Fibroblast of lung (primary cell): ENCODE measurements at places on chromosomes 5 and 9. TPM values are rescaled to one million over a fixed set of nuclear protein-coding genes. Genes with fewer than 3 reads are reported as not detected.
A peak's percentile ranks its signal among the peaks of the same experiment; 100 is the strongest.

- no peak for DNase-seq
Measured at GRCh38 chr5:79785983-79786382, 96.3 kb downstream of the CMYA5 start.

DNA sequence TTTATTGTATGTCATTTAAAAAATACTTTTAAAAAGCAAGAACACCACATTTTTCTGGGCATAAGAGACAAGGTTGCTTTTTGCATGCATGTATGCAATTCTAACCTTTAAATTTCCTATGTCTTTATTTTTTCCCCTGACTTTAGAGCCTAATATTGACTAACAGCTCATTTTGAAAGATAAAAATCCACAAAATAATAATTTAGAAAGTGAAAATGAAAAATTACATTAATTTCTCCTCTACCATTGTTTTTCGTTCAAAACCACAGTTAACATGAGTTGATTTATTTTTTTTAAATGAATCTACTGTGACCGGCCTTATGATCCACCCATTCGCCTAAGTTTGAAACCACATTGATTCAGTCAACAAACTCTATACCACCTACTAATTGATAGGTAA is 137.5 kb upstream of the CDKN2B start:
- no peak for DNase-seq

DNA sequence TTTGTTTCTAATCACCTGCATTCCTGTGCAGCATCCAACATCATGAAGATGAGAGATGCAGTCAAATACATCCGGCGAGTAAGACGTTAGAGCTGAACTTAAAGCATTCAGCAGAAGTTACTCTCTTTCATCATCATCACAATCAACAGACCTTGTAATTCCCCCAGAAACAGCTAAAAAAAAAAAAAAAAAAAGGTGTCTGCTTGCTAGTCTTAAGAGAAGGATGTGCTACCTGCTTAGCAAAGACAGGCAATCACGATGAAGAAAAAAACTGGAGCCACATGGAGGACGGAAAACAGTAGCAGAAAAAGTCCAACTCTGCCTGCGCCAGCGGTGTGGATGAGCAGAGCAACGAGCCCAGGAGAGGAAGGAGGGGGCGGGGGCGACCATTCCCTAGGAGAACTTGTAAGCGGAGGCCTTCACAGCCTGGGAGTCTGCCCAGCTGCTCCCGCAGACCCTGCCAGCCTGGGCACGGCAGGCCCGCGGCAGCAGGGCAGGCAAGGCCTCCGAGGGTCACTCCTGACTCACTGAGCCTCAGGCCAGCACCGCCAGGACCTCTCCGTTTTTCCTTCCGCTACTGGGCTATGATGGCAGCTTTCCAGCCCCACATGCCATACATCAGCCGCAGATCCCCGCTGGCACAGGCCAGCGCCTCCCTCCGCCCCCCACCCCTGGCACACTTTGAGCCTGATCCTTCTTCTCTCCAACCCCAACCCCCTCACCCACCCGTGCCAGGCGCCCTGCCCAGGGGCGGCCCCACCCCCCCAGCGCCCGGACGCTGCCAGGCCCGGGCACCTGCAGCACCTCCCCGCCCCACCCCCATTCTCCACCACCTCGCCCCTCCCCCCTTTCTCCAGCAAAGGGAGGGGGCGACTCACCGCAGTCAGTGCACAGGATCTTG is 1.4 kb downstream of the NRG2 start:
- DNase-seq, result peak; percentile 50

- DNase-seq, result no peak
Measured at GRCh38 chr9:131612851-131613250, 67.5 kb downstream of the PRRT1B start.

DNA sequence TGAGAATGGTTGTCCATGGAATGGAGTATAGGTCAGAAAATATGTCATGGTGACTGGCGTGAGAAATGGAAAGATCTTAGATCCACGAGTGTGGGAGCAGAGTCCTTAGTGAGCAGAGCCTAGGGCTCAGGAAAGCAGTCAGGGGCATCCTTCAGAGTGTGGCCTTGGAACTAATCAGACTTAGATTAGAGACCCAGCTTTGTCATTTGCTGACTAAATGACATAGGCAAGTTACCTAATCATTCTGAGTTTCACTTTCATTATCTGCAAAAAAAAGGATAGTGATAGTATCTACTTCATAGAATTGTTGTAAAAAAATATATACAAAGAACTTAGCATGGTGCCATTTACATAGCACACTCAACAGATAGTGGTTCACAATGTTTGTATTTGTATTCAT is 24.3 kb upstream of the SLIT3 start:
- no peak for DNase-seq

GRCh38 chr9:117341151-117341550 is 73.7 kb downstream of the ASTN2 start:
- DNase-seq, result no peak

- DNase-seq, result no peak
Measured at GRCh38 chr5:170303549-170303948, 6.0 kb upstream of the LCP2 start.

DNA sequence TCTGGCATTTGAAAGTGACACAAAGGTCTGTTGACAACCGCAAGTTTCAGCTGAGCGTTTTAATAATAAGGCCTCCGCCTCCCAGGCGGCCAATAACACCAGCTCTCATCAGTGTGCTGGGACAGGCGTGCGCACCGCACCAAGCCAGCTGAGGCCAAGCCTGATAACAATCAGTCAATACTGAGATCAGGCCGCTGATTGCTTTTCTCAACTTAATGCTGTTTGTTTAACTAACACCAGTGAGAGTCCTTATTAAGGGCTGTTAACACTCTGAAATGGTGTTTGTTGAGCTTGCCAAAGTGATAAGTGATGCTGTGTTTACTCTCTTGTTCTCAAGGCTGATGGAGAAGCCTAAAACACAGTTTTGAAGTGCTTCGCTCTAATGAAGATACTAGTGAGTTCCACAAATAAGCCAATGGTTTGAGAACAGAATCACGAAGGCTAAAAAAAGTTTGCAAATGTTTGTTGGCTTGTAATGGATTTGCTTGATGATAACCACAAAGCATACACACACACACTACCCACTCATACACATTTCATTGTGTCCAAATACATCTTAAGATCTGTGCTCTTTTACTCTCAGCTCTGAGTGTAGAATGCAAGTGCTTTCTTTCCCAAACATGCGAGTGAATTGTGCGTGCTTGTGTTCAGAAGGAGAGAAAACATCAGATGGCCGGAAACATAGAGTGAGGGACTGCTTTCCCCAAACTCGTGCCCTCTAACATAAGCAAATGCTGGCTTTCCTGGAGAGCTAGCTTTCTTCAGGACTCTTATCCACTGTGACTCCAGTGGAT is 330.4 kb upstream of the KLF4 start:
- DNase-seq, result no peak

TAS2R1 gene
- 0.18 TPM in 1 of 2 replicates, not detected in the other for polyA plus RNA-seq
